ENCODE measurements at places on chromosomes 16 and 17.
A peak's percentile ranks its signal among the peaks of the same experiment; 100 is the strongest.

DNA sequence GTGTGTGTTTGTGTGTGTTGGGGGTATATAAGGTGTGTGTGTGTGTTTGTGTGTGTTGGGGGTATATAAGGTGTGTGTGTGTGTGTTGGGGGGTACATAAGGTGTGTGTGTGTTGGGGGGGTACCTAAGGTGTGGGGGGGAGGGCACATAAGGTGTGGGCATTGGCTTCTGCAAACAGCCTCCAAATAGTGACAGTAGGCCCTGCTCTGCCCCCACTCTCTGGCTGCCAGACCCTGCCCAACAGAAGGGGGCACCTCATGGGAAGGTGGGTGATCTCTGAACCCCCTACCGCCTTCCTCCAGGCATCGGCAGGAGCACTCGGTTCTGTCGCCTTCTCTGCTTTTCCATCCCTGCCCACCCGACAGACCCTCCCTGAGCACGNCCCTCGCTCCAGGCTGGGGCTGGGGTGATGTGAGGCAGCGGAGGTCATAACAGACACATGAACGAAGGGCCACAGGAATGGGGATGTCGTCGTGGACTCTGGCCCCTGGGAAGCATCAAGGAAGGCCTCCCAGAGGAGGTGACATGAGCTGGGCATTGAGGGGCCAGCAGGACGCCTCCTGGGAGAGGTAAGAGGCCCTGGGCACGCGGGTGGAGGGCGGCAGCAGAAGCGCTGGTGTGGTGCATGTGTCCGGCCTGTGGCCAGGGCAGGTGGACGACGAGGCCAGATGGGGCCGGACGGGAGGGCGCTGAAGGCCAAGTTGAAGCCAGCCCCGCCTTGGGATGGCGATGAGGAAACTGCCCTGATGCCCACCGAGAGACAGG lies 136.6 kb upstream of the RPH3AL start:
- peak; percentile 54 for DNase-seq

GRCh38 chr16:47461598-47462266 lies 601 bp downstream of the PHKB start:
- peak; percentile 20 for DNase-seq

- peak; percentile 51 for DNase-seq
These were observed 1.9 kb downstream of the CIITA start for GRCh38 chr16:10878644-10879501.

DNA sequence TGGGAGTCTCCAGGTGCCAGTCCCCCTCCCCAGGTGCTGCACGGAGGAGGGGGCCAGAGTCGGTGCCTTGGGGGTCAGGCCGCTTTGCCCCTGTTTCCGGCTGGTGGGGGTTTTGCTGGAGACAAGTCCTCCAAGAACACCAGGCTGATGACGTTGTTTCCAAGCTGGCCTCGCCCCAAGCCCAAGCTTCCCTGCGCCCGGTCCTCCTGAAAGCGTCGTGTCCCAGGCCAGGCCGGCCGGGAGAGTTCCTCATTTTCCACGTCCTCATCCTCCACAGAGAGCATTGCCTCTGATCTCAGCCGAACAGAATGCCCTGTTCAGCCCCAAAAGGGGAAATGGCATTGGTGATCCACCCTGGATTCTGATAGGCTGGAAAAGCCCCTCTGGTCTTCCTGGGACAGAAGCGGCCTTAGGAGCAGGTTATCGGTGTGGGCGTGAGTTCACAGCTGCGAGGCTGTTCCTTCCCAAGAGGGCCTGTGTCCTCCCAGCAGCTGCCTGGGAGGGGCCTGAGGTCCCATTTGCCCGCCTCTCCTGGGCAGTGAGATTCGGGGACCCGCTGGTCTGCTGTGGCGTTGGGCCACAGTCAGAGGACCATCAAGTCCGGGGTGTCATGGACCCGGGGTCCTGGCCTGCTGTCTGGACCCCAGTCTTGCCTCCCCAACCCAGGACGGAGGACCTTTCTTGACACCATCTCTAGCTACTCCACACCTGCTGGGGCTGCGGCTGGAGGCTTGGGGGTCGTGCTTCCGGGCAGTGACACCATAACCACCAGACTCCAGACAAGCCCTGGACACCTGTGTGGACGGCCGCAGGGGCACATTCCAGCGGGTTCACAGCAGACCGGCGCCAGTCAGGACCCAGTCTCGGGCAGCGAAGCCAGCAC lies 7.1 kb downstream of the SOX8 start:
- no peak for DNase-seq

- no peak for DNase-seq
These were observed 46.7 kb downstream of the USP32 start for GRCh38 chr17:60345233-60345632.

- no peak for DNase-seq
These were observed 2.6 kb downstream of the FZD2 start for GRCh38 chr17:44559634-44560554.

DNA sequence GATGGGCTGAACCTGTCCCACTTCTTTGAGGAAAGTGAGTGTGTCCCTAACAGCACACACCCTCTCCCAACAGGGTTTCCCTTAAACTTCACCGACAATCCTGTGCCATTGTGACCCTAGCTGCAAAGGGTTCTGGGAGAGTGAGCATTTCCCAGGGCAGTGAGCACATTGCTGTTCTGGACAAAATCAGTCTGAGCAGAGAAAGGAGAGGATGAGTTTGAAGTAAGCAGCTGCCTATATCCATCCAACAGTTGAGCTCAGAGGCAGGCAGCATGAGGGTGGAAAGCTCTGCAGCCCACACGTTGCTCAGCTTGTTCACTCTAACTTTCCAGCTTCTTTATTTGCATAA lies 296.5 kb upstream of the MAF start:
- DNase-seq: no peak

DNA sequence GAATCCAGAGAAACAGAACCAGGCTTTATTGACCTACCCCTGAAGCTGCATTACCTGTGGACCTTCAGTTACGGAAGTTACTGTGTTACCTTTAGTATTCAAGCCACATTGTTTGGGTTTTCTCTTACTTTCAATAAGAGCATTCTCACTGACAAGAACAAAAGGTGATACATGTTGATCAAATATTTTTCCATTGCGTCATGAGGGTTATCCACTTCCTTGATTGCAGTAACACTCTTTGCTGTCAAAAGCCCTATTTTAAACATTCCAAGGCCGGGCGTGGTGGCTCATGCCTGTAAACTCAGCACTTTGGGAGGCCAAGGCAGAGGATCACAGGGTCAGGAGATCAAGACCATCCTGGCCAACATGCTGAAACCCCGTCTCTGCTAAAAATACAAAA lies 28.6 kb upstream of the PAFAH1B1 start:
- DNase-seq: no peak

DNA sequence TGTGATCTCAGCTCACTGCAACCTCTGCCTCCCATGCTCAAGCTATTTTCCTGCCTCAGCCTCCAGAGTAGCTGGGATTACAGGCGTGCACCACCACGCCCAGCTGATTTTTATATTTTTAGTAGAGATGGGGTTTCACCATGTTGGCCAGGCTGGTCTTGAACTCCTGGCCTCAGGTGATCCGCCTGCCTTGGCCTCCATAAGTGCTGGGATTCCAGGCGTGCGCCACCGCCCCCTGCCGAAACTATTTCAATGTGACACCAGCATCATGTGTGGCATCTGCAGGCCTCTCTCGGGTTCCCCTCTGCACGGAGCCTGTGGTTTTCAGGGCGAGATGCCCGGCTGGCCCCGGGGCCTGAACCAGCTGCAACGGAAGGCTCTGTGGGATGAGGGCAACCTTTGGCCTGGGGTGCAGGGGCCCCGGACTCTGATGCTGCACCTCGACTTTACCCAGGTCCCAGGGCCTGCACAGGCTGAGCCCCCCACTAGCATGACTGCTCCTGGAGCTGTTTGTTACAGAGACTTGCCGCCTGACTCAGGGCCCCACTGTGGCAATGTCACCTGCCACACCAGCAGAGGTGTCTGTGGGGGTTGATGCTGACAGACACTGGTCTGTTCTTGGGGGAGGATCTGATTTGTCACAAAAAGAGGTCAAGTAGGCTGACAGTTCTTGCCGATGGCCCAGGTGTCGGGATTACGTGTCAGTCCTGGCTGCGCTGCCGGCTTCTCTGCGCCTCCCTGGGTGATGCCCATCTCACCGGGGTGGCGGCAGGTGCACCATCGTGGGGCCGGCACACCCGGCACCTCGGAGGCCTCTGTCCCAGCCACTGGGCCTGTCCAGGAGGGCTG lies 8.6 kb upstream of the TEX19 start:
- peak; percentile 81 for DNase-seq

- DNase-seq: no peak
These were observed 3.1 kb downstream of the MT1E start for GRCh38 chr16:56628486-56629350.

DNA sequence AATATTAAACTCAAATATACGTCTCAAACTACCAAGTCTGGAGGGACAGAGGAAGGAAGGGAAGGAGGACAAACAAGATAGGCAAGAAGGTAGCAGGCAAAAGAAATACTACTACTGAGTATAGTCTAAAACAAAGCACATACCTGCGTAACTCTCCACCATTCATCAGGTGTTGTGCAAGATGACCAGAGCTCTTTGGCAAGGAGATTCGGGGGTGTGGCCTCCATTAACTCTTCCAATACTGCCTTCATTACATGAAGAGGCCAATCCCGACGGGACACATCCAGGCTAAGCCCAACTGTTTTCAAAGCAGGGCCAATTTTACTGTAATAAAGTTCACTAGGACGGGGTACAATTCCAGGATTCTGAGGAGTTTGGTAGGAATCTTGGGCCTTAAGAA lies 38.2 kb upstream of the ARL6IP1 start:
- DNase-seq: no peak

DNA sequence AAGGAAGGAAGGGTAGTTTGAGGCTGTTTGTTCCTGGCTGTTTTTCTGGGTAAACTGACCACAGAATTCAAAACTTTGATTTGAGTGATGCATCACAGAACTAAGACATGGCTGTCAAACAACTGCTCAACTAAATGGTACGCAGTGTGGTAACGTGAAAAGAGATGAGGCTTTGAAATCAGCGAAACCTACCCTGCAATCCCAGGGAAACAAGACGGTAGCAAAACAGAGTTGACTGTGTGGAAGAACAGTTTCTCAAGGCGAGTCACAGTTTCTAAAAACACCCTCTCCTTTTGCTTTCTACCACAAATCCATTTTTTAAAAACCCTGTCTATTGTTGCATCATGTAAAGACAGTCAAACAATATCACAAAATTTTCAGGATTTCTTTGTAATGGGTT lies 156.0 kb upstream of the MAF start:
- no peak for DNase-seq

DNA sequence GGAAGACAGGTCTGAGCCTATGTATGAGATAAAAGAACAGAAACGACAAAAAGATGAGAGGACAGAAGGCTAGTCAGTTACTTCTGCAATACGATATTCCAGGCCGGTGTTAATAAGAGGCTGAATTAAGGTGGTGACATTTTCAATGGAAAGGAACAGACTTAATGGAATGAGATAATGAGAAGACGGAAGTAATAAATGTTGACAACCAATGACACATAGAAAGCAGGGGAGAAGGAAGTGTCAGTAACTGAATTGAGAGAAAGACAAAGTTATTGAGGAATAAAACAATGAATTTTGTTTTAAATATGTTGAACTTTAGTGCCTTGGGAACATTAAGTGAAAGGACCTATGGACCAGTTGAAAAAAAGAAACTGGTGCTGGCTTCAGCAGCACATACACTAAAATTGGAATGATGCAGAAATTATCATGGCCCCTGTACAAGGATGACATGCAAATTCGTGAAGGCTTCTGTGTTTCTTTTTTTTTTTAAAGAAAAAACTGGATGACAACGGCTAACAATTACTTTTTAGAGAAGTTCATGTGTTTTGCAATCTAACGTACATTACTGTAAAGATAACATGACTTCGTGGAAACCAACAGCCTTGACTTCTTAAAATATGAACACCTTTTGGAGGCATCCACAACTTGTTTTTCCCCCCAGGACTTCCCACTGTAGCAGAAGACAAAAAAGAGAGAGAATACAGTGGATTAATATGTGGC lies 18.5 kb upstream of the CPD start:
- DNase-seq: no peak

Measured in activated CD4-positive, alpha-beta T cell treated with anti-CD3 and anti-CD28 coated beads for 36 hours (primary cell).